ENCODE measurements at places on chromosomes 1 and 21. TPM values are rescaled to one million over a fixed set of nuclear protein-coding genes. Genes with fewer than 3 reads are reported as not detected.

The LCE3E gene
- total RNA-seq = not detected

The SLC25A34 gene
- total RNA-seq = 0.43 TPM

The ZNF648 gene
- total RNA-seq = under 0.01 TPM

The MMP23B gene
- 12.9 TPM for total RNA-seq

The MPZ gene
- 0.44 TPM for total RNA-seq
